ENCODE measurements at places on chromosomes 2 and 18.

GRCh38 chr2:235601960-235602704 is 108.3 kb downstream of the AGAP1 start:
- DNase-seq: no peak

DNA sequence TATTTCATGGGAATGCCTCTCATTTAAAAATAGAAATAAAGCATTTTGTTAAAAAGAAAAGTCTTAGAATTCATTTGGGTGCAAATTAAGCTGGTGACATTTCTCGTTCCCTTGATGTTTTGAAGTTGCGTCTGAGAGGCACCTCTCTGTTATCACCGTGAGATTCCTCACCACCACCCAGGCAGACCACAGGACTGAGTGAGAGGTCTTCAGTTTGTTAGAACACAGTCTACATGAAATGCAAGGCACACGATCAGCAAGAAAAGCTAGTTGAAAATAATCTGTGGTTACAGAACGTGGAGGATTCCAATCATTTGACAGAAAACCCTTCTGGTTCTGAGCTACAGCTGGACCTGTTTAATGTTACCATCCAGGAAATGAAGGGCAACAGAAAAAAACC is 116.0 kb downstream of the UXS1 start:
- no peak for DNase-seq

DNA sequence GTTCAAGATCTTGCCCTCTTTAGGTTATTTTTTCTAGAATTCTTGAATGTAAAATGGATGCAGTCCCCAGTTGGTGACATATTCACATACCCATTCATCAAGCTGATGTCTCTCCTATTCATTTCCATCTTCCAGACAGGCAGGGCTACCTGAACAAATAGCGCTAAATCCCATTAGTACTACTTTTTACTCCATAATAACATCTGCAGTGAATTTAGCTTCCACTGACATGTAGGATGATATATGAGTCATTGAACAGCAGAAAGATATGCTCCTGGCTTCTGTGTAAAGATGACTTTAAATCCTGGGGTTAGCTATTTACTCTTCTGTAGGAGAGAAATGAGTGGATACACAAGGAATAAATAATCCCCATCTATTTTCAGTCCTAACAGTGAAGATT is 194.7 kb downstream of the RND3 start:
- DNase-seq: no peak

DNA sequence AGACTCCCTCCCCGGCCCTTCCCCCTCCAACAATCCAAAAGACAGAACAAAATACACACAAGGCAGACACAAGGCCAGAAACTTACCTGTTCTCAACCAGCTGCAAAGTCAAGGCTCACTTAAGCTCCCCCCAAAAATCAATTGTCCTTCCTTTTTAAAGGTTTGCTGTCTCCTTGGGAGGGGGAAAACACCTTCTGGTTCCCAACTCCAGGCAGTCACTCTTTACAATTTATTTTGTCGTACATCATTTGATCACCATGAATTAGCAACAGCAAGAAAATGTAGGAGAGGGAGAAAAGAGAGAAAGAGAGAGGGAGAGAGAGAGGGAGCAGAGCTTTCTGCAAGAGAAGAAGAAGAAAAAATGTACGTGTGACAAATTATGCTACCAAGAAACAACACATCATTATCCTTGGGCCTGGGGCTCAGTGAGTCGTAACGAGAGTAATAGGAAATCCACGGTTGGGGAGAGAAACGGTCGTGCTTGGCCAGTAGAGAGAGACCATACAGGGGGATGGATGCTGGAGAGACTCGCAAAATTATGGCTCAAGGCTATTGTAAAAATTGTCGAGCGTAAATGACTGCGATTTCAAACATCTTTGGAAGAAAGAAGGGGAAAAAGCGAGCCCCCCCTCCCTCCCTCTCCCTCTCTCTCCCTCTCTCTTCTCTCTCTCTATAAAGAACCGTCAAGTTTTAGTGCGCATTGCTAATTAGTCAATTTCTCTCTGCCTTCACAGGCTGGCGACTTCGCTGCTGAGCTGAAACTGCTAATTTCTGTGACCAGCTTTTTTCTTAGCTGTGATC is at the start of gene KLHL14:
TSS of gene KLHL14 (minus strand) at position 443 of the 801 bp plus-strand sequence. CDS start 2,432 bp downstream, outside the sequence.
- no peak for DNase-seq

- peak; percentile 28 for DNase-seq
Measured at GRCh38 chr2:14944562-14945346, 312.2 kb downstream of the LRATD1 start.

GRCh38 chr2:105800953-105801635 is 56.4 kb downstream of the NCK2 start:
- DNase-seq: no peak

DNA sequence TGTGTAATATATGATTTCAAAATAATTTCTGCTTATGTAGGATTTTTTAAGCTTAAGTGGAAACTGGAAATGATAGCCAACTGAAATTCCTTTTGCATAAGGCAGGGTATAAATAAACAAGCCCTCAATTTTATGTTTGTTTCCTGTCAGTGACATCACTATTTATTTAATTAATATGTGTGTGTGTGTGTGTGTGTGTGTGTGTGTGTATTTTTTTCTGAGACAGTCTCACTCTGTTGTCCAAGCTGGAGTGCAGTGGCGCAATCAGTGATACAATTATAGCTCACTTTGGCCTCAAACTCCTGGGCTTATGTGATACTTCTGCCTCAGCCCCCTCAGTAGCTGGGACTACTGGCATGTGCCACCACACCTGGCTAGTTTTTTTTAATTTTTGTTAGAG is 29.3 kb upstream of the CYP20A1 start:
- DNase-seq: no peak

DNA sequence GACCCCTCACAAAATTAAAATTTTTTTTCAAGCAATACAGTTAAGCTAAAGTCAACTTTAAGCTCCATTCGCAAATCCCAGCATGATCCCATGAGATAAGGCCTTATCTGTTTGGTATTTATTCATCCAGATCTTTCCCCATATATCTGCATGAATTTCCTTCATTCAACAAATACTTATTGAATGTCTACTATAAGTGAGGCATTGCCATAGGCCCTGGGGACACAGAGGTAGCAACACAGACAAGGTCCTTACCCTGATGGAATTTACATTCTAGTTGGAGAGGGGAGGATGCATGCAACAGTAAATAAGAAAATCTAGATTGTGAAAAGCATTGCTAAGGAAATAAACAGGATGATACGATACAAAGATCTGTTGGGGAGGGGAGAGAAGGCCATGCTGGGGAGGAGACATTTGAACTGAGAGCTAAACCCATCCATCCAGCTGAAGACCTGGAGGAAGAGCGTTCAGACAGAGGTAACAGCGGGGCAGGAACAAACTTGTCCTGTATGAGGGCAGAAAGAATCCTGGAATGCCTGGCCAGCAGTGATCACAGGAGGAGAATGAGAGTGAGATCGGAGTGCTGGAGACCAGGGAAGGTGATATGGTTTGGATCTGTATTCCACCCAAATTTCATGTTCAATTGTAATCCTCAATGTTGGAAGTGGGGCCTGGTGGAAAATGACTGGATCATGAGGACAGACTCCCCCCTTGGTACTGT is 71.6 kb downstream of the SDC1 start:
- DNase-seq: no peak

DNA sequence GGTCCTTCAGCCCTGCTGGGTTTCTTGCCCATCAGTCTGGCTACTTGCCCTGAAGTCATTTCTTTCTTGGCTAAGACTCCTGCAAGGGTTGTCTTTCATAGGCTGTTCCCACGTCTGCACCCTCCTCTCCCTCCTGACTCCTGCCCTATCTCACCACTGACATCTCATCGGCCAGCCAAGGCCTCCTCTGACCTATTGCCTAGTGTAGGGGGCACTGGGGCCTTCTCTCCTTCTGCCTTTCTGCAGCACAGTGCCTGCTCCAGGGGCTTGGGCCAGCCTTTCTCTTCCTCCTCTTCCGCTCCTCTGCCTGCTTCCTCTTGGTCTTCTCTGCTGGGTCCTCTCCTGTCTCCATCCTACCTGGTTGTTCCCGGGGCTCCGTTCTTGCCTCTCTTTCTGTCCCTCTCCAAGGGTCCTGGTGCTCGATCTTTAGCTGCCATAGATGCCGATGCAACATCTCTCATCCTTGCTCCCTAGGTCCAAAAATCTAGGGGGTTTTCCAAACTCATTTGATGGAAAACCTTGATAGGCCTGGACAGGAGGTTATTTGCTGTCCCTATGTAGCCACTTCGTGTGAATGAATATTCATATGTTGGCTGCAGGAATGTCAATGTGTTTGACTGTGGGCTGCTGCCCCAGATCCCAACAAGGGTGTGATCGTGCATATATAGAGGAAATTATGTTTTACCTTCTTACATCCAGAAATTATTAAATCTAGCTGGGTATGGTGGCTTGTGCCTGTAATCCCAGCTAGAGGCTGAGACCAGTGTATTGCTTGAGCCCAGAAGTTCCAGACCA is 9.7 kb upstream of the NT5DC4 start:
- no peak for DNase-seq

DNA sequence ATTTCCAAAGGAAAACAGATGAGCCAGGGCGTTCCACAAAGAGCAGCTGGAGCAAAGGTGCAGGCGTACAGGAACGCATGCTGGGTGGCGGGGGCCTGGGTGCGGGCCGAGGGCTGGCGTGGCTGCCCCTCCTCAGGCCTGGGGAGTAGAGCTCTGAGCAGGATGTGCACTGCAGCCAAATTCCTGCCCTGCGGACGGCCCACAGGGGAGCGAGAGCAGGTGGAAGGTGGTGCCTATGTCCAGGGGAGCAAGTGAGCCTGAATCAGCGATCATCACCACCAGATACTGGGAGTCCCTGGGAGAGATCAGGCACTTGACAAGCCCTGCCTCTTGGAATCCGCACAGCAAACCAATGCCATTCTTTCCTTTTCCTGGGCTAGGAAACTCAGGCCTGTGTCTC is 106.3 kb downstream of the GBX2 start:
- no peak for DNase-seq

- no peak for DNase-seq
Measured at GRCh38 chr18:51711298-51711889, 513.9 kb upstream of the MEX3C start.

DNA sequence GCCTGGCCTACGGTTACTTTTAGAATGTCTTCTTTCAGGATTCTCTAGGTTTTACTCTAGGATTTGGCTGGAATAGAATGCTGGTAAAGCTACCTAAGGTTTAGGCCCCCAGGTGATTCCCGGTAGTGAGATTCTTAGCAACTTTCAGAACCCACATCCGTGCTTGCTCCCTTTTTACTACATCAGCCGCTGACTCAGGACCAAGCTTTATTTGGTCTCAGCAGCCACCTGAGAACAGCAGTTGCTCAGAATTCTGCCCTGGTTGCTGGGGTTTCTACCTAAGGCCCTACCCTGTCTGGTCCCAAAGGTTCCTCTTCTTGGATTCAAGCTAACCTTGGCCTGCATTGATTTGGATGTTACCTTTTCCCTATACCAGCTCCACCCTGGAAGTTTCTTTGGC is 36.1 kb upstream of the NDUFV2 start:
- DNase-seq: no peak

DNA sequence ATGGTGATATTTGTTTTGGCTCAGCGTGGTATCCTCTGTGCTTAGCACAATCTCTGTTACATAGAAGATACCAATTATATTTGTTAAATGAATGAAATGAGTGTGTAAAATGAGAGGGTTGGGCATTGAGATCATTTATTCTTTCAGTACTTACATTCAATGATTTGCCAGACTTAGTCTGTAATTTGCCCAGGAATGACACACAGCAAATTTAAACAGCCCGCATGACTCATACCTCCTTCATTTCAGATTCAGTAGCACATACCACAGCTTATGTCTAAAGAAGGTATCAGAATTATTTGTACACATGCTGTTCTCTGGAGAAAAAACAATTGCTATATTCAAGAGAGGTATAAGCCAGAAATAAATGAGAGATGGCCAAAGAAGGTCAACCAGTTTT is 37.0 kb downstream of the KLHL14 start:
- peak; percentile 19 for DNase-seq

DNA sequence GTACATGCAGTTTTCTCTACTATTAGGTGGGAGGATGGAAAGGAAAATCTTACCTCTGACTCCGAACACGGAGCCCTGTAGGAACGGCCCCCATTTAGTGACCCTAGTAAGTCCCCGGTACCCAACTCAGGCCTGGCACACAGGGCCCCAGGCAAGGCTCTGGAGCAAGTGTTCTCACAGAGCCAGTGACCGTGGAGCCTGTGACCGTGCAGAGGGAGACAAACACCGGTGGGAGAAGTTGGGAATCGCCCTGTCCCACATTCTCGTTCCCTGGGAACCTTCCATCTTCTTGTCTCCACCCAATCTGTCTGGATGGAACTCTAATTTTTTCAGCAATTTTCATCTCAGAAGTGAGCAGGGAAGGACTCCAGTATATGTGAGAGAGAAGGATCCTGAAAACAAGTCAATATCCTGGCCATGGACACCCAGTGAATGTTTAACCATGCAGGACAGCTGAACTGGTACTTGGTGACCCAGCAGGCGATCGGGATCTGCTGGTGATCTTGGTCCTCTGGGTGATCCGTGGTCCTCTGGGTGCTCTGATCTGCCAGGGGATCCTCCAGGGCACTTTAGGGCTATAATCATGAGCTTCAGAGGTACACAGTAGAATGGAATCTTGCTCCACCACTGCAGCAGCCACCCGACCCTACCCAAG is 348.6 kb upstream of the ID2 start:
- DNase-seq: no peak

DNA sequence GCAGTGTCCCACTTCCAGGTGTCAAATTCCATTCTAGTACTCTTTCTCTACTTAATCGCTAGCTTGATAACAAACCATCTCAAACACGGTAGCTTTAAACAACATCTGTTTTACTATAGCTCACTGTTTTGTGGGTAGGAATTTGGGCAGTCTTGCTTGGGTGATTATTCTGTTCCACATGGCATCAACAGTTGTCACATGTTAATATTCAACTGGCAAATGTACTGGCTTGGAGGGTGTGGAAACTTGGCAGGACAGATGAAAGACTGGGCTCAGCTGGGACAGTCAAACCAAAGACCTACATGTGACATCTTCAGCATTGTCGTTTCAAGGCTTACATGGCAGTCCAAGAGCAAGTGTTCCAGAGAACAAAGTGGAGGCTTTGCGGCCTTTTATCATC is 241.8 kb downstream of the PTH2R start:
- DNase-seq: no peak

- DNase-seq: no peak
Measured at GRCh38 chr18:59915606-59916005, 15.8 kb downstream of the PMAIP1 start.

- no peak for DNase-seq
Measured at GRCh38 chr2:38776531-38776930, 1.5 kb upstream of the GEMIN6 start.
